ENCODE measurements at places on chromosomes 2 and 18. TPM values are rescaled to one million over a fixed set of nuclear protein-coding genes. Genes with fewer than 3 reads are reported as not detected.

- no peaks in the 10 kb centered on the region for H3K36me3 ChIP-seq
- peak overlapping the region; percentile 30 for H3K27ac ChIP-seq
- H3K4me3 ChIP-seq = no peak overlapping the region
- no peaks in the 10 kb centered on the region for H3K27me3 ChIP-seq
- H3K4me1 ChIP-seq = peaks cover 36% of the 10 kb centered on the region
- DNase-seq = peak; percentile 48
These were observed 200.8 kb downstream of the PLCL1 start for GRCh38 chr2:198004921-198005829.

NIF3L1 gene
- total RNA-seq = 30.3 TPM

DNA sequence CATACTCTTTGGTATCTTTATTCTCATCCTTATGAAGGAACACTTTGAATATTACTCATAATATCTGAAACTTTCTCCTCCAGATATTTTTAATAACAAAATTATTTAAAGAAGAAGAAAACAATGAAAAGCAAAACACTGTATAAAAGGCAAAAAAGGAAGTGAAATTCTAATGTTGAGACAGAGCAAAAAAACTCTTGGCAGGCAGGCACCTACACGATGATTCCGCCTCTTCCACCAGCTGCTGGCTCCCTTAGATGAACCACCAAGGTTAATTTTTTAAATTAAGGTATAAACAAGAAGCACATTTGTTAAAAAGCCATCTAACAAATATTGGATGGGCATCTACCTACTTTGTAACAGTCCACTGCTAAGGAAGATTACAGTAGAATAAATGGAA, 434.7 kb downstream of the EPHA4 start:
- no peak for DNase-seq
- H3K27me3 ChIP-seq = no peaks in the 10 kb centered on the region
- H3K36me3 ChIP-seq = no peaks in the 10 kb centered on the region
- H3K27ac ChIP-seq = no peak overlapping the region
- no peak overlapping the region for H3K4me3 ChIP-seq

DNA sequence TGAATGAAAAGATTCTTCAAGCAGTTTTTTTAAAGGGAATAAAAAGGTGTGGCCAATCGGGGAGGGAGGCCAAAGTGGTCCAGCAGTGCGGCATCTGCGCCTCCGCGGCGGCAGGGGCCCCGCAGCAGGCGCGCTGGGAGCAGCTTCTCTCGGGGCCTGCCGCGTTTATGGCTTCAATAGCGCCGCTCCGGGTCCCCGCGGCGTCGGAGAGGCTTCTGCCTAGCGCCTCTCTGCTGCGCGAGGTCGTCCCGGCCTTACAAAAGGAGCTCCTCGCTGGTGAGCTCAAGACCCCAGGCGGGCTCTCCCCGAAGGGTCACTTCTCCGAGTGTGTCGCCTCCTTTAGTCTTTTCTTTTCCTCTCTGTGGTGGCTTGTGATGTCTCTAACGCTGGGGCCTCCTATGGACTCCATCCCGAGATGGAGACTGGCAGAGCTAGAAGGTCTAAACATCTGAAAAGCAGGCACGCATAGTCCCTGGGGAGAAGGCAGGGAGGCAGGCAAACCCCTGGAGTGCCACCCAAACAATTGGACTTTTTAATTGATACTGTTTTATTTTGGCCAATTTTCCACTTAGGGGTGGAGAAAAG, 67.1 kb downstream of the SUMO1 start:
- H3K4me1 ChIP-seq = peaks cover 9% of the 10 kb centered on the region
- DNase-seq = no peak
- no peak overlapping the region for H3K27ac ChIP-seq
- H3K4me3 ChIP-seq = no peak overlapping the region

SCG2 gene
- total RNA-seq = not detected

- H3K27ac ChIP-seq = no peak overlapping the region
- no peak for DNase-seq
- no peaks in the 10 kb centered on the region for H3K4me1 ChIP-seq
- H3K4me3 ChIP-seq = no peak overlapping the region
- H3K36me3 ChIP-seq = no peaks in the 10 kb centered on the region
These were observed 3.6 kb upstream of the PLB1 start for GRCh38 chr2:28492282-28492681.

GRCh38 chr2:151664520-151664919, 69.8 kb downstream of the NEB start:
- H3K27me3 ChIP-seq = no peaks in the 10 kb centered on the region
- H3K36me3 ChIP-seq = no peaks in the 10 kb centered on the region
- no peak overlapping the region for H3K4me3 ChIP-seq
- H3K27ac ChIP-seq = no peak overlapping the region
- DNase-seq = no peak

CDK15 gene
- total RNA-seq = not detected

DNA sequence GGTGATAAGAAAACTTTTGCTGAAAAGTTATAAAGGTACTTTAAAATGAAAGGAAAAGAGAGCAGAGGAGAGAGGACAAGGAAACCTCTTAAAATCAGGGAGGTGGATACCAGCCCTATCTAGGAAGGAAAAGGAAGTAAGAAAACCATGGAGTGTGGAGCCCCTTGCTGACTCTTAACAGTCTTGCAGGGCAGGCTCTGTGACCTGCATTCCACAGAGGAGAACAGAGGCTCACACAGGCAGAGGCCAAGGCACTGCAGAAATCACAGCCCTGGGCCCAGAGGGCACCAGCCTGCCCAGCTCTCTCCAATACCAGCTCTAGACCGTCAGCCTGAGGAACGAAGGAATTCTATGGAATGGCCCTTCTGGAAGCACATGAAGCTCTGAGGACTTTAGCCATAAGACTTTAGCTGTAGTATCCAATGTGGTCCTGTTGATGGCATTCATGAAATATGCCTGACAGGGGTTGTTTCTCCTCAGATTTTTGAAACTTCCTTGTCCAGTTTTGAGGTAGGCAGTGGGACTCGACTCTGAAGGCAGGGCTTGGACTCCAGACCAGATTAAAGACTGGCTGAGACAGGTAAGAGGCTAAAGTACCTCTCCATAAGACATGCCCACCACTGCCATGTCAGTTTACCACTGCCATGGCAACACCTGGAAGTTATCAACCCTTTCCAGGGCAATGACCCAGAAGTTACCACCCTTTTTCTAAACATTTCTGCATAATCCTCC, 216.3 kb downstream of the ANAPC1 start:
- no peaks in the 10 kb centered on the region for H3K27me3 ChIP-seq
- H3K4me1 ChIP-seq = peaks cover 4% of the 10 kb centered on the region
- H3K27ac ChIP-seq = no peak overlapping the region
- DNase-seq = no peak
- H3K4me3 ChIP-seq = no peak overlapping the region

VWC2L gene
- not detected for total RNA-seq

DNA sequence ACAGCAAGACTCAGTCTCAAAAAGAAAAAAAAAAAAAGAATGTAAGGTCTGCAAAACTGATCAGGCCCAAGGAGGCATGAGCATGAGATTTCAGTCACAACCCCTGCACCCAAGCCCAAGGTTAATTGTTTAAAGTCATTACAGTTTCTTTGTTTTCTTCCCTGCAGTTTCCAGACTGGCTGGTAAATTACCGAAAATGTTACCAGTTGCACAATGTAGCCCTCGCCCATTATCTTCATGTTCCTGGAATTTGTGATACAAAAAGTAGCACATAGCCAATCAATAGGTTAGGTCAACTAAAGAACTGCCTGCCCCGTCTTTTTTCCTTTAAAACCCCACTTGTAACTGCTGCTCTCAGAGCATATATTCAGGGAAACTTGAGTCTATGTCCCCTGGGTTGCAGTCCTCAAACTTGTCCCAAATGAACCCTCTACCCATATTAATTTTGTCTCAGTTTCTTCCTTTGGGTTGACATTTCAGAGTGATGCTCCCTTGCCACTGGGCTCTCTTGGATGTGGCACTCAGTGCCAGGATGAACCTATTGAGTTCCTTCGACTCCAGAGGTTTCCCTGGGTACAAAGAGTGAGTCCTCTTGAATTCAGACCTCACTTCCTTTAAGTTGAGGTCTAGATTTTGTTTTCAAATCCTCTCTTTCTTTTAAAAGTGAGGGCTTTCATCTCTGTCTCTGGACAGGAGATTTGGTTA, 216.2 kb upstream of the HS6ST1 start:
- no peaks in the 10 kb centered on the region for H3K4me1 ChIP-seq
- no peak overlapping the region for H3K4me3 ChIP-seq
- H3K27ac ChIP-seq = no peak overlapping the region
- DNase-seq = no peak
- no peaks in the 10 kb centered on the region for H3K27me3 ChIP-seq
- no peaks in the 10 kb centered on the region for H3K36me3 ChIP-seq

GRCh38 chr2:2805263-2805662, 474.2 kb upstream of the MYT1L start:
- no peak for DNase-seq
- H3K27me3 ChIP-seq = no peaks in the 10 kb centered on the region
- H3K36me3 ChIP-seq = no peaks in the 10 kb centered on the region
- no peak overlapping the region for H3K27ac ChIP-seq
- H3K4me1 ChIP-seq = no peaks in the 10 kb centered on the region

- H3K36me3 ChIP-seq = no peaks in the 10 kb centered on the region
- H3K27ac ChIP-seq = no peak overlapping the region
- no peaks in the 10 kb centered on the region for H3K27me3 ChIP-seq
- H3K4me1 ChIP-seq = peaks cover 25% of the 10 kb centered on the region
- no peak for DNase-seq
These were observed 37.5 kb downstream of the MAP4K3 start for GRCh38 chr2:39399570-39399969.

- no peaks in the 10 kb centered on the region for H3K36me3 ChIP-seq
- H3K4me1 ChIP-seq = peaks cover 14% of the 10 kb centered on the region
- no peak for DNase-seq
These were observed 205.5 kb upstream of the SP5 start for GRCh38 chr2:170509452-170510193.

WDPCP gene
- total RNA-seq = 10.5 TPM

DNA sequence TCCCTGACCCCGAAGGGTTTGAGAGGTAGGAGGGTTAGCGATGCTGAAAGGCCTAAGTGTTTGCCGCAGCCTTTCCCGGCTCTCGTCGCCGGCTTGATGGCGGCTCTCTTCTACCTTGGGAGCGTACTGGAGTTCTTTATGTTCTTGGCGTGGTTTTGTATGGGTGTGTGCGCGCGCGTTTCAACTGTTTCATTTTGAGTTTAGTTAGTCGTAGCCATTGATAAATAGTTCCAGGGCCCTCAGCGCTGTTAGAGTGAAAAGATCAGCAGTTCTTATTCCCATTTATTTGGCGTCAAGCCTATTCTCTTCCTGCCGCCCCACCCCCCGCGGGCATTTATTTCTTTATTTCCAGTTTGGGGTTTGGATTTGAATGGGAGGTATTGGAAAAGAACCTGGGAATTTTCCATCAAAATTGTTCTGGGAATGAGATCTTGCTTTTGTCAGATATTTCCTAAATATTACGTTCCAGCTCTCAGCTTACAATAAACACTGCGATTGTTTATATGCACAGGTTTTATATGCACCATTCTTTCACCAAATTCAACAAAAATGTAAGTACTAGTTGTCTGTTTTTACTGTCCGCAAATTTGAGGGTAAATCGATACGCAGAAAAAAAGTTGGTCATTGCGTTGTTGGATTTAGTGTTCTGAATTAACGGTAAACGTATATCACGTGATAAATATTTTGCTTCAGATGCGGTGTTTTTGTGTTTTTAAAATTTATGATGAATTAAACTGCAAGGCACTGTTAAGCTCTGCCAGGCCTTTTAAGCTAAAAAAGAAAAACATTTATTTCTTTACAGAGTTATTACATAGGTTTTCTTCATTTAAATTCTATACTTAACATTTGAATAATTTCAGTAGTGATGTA, 954 bp downstream of the CCNT2 start:
- no peak for DNase-seq
- peak overlapping the region; percentile 95 for H3K27ac ChIP-seq
- peak overlapping the region; percentile 68 for H3K4me3 ChIP-seq

DNA sequence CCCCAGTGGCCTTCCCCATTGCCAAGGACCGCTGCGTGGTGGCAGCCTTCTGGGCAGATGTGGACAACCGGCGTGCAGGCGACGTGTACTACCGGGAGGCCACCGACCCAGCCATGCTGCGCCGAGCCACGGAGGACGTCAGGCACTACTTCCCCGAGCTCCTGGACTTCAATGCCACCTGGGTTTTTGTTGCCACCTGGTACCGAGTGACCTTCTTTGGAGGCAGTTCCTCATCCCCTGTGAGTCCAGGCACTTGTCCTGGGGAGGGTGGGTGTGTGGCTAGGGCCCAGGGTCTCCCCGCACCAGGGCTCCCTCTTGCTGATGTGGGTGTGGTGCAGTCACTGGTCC, 31.9 kb downstream of the SNED1 start:
- no peak overlapping the region for H3K27ac ChIP-seq
- no peaks in the 10 kb centered on the region for H3K4me1 ChIP-seq
- DNase-seq = no peak
- H3K27me3 ChIP-seq = no peaks in the 10 kb centered on the region
- no peak overlapping the region for H3K4me3 ChIP-seq
- no peaks in the 10 kb centered on the region for H3K36me3 ChIP-seq

DNA sequence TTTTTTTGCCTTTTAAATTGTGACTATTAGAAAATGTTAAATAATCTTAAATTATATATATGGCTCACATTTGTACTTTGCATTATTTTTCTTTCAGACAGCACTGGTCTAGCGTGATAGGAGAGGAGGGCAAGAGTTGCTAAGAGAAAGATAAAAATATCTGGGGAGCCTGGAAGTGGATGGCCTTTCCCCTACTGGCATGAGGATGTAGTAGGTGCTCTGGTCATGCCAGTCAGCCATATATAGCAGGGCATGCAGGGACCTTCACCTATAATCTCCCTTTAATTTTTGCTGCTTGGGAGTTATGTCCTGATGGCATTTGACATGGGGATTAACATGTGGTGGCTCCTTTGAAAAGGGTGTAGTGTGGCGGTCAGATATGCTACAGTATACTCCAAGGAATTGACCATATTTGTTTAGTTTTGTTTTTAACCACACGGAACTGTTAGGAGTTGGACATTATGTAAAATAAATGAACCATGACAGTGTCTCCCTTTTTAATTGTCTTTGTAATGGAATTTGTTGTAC, 144.7 kb downstream of the BABAM2 start:
- no peaks in the 10 kb centered on the region for H3K36me3 ChIP-seq
- no peaks in the 10 kb centered on the region for H3K27me3 ChIP-seq
- no peak for DNase-seq
- H3K4me3 ChIP-seq = no peak overlapping the region

LRP1B gene
- not detected for total RNA-seq

TGFA gene
- total RNA-seq = 4.2 TPM
